ENCODE measurements at places on chromosomes 6 and 20. TPM values are rescaled to one million over a fixed set of nuclear protein-coding genes. Genes with fewer than 3 reads are reported as not detected.

The HMGCLL1 gene
- total RNA-seq: 0.25 TPM

The CLIC5 gene
- 3.5 TPM for total RNA-seq

The SCRT2 gene
- total RNA-seq: not detected

The FLRT3 gene
- 3.3 TPM for total RNA-seq

The TBX18 gene
- 0.46 TPM for total RNA-seq

The BFSP1 gene
- 2.1 TPM for total RNA-seq

The ULBP1 gene
- total RNA-seq: 6.0 TPM

The CLDN20 gene
- not detected for total RNA-seq

The CGA gene
- total RNA-seq: not detected

The ADGRF5 gene
- total RNA-seq: 0.13 TPM

The ZC3H12D gene
- not detected for total RNA-seq

All from kidney epithelial cell (primary cell).